ENCODE measurements at places on chromosomes 11 and 22. TPM values are rescaled to one million over a fixed set of nuclear protein-coding genes. Genes with fewer than 3 reads are reported as not detected.

The ANO5 gene
- 1.4 TPM for polyA plus RNA-seq

The IGLL5 gene
- polyA plus RNA-seq: 215 TPM

The MYOD1 gene
- polyA plus RNA-seq: 0.15 TPM

The TRIM51 gene
- polyA plus RNA-seq: not detected

The MRGPRF gene
- 3.0 TPM for polyA plus RNA-seq

The CARD18 gene
- polyA plus RNA-seq: not detected

The NAALADL1 gene
- polyA plus RNA-seq: 436 TPM

The C11orf21 gene
- polyA plus RNA-seq: not detected

The SMIM38 gene
- not detected for polyA plus RNA-seq

The C11orf97 gene
- polyA plus RNA-seq: not detected

The P4HA3 gene
- 0.53 TPM for polyA plus RNA-seq

Data from small intestine (tissue), 16 donors.